ENCODE measurements at places on chromosomes 2 and 18.

DNA sequence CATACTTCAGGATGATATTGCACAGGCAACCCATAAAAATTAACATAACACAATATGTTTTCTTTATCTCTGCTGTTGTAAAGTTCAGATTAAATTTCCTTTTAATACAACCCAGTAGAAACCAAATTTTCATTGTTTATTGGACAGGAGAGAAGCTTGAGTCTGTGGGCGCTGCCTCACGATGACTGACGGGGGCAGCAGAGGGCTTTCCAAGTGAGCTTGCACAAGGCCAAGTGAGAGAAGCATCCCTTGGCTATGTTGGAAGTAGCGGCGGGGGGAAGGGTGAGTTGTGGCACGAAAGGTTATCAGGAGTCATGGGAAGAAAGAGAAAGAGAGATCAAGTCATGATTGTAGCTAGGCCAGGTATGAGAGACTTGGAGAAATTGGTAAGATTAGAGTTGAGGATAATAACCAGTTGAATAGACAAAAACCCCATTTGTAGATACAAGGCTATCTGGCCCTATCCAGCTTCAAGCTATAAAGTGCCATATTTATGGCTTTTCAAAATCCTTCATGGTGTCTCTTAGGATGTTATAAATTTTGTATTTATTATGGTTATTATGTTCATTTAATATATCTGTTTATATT is 413.7 kb upstream of the FAM98A start:
- peak; percentile 8 for DNase-seq

DNA sequence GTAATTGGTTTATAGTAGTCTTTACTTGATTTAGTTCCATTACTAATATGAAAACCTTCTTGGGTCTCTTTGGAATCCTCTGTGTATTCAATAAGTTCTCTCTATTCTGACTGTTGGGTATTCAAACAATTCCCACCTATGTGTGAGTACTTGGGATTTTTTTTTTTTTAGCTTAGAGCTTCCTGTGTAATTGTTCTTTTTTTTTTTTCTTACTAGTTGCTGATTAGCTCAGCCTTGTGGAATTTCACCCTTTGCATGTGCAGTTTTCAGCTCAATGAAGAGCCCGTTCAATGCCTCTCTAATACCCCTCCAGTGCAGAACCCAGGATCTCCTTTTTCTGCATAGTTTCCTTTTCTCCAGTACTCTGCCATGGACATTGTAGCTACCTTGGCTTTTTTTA is 339.1 kb upstream of the GALNT5 start:
- DNase-seq, result no peak

GRCh38 chr2:235709969-235710879 is 216.4 kb downstream of the AGAP1 start:
- DNase-seq, result no peak

- DNase-seq, result no peak
These were observed 2.5 kb downstream of the DLX1 start for GRCh38 chr2:172087780-172088244.

DNA sequence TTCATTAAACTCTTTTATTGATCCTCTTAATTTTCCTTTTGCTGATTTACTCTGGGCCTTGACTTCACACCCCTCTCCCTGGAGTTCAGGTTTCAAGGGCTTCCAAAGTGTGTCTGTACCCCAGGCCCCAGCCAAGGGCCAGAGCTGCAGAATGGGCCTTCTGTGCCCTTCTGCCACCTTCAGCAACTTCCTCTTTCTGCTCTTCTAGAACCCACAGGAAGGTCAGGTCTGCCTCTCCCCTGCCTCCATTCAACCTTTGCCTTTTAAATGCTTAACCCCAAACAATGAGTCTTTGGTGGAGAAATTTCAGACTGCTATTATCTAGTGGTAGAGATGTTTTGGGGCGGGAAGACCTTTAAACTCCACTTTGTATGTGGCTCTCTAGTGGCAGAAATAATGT is 63.1 kb downstream of the TSN start:
- DNase-seq, result no peak

- DNase-seq, result no peak
These were observed 111.1 kb upstream of the SPOPL start for GRCh38 chr2:138390316-138390945.

DNA sequence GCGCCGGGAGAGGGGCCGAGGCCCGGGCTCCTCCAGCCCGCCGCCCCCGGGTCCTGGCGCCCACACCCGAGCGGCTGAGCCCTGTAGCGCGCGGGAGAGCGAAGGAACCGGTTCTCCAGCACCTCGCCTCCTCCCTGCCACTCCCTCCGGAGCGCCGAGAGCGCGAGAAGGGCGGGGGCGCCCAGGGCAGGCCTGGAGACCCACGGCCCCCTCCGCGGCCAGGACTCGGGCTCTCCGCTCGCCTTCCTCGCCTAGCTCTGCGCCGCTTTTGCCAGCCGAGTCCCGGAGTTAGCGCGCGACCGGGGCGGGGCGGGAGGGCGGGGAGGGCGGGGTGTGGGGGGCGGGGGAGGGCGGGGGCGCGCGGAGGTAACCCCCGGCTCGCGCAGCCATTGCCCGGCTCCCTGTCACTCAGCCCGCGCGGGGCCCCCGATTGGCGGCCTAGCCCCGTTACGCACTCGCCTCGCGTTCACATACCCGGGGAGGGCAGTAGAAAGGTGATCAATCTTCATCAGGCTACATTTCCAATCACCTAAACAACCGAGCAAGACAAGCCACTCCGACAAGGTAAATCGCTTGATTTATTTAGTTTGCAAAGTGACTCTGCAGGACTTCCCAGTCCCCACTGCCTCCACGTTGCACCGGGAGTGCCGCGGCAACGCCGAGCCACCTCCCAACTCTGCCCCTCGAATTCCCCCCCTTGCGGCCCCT is at the start of gene OTX1:
Gene OTX1 (plus strand): TSS at position 497 of the 708 bp plus-strand sequence. CDS start 2,161 bp downstream, outside the sequence.
- peak; percentile 85 for DNase-seq

DNA sequence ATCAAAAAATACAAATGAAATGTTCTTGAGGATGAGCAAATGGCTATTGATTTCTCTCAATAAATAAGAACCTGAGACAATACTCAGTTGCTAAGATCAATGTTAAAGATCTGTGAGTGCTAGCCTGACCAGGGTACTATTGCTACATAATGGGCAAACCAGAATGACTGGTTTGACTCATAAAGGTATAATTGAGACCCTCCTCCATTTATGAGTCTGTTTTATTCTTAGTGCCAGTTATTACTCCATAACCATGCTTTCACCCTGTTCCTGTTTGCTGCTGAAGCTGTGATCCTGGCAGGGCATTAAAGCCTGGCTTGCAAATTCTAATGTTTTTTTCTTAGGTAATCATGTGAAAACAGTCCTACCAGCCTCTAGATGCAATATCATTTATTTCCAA is 56.6 kb upstream of the PPM1B start:
- DNase-seq, result no peak

DNA sequence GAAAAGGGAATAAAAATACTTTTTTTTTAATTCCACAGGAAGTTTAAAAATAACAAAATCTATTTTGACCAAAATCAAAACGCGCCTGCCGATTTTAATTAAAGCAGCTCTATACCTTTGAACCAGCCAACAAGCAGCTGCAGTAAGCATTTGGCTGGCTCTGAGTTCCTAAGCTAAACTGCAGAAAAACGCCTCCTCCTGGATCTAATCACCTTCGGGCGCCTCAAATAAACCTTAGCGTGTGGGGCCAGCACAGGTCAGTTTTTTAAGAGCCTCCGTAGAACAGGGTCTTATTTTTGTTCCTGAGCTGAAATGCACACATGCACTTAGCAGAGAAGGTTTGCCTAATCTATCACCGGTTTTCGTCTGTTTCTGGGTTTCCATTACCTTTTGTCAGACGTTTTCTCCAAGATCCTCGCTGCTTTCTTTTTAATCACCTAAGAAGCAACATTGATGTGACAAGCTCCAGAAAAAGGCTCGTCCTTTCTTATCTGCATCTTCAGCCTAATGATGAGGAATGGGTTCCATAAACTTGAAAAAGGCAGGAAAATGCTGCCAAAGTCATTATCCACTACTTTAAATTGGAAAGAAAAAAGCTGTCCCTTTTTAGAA is 64.7 kb upstream of the HNRNPA3 start:
- DNase-seq, result no peak

DNA sequence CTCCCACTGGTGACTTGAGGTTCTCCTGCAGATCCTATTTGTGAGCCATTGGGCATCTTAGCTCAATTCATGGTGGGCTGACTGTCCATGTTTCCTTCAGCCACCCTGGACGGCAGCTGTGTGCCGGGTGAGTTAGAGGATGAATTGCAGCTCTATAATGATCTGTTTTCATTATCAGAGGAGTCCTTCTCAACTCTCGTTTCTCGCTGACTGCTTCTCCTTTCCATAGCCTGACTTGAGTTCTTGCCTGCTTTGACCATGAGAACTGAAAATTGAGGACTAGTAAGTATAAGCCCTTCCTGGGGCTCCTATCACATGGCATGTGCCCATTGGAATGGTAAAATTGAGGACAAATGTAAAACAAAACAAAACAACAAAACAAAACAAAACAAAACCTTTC is 121.8 kb downstream of the CDC42EP3 start:
- no peak for DNase-seq

- no peak for DNase-seq
These were observed 17.4 kb downstream of the SLC38A11 start for GRCh38 chr2:164937864-164938401.

- peak; percentile 68 for DNase-seq
These were observed 361.2 kb upstream of the HNRNPA3 start for GRCh38 chr2:176851200-176851888.

- DNase-seq, result no peak
These were observed 168.7 kb upstream of the GULP1 start for GRCh38 chr2:188122985-188123384.

DNA sequence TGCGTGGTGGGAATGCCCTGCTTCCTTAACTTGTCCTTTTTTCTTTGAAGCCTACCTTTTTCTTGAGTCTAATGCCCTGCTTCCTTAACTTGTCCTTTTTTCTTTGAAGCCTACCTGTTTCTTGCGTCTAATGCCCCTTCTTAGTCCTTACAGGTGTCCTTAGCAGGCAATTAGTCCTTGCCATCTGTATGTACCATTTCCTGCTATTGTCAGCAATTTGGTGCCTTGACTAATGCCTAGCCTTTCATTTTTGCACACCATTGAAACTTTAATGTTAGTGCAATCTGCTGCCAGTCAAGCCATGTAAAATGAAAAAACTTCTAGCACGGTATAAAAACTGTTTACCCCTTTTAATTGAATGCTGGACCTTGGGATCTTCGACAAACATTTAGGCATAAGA is 4.3 kb downstream of the KDM3A start:
- no peak for DNase-seq

GRCh38 chr2:145021962-145022665 is 502.2 kb upstream of the ZEB2 start:
- no peak for DNase-seq

DNA sequence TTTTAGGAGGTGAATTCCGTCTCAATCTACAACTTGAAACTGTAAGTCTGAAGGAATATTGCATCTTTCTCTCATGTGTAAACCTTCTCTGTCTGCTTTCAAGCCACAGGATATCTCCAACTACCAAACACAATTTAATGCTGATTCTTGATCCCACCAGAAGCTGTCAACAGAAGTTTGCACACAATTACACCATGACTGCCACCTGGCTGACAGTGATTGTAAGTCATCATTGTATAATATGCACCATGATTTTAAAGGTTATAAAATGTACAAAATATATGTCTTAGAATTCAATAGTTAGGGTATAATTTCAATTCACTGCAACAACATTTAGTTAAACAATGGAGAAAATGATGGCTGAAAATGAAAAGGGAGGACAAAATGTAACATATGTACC is 18.4 kb downstream of the PREPL start:
- DNase-seq, result peak; percentile 51

- no peak for DNase-seq
These were observed 6.1 kb downstream of the ONECUT2 start for GRCh38 chr18:57441071-57441794.

GRCh38 chr2:117170897-117171296 is 643.6 kb upstream of the DDX18 start:
- DNase-seq, result no peak

GRCh38 chr2:60533101-60534051 is 20.1 kb downstream of the BCL11A start:
- no peak for DNase-seq

GRCh38 chr2:44778221-44778654 is 163.3 kb upstream of the SIX3 start:
- no peak for DNase-seq

- DNase-seq, result no peak
These were observed 22.2 kb downstream of the EFR3B start for GRCh38 chr2:25063876-25064660.

DNA sequence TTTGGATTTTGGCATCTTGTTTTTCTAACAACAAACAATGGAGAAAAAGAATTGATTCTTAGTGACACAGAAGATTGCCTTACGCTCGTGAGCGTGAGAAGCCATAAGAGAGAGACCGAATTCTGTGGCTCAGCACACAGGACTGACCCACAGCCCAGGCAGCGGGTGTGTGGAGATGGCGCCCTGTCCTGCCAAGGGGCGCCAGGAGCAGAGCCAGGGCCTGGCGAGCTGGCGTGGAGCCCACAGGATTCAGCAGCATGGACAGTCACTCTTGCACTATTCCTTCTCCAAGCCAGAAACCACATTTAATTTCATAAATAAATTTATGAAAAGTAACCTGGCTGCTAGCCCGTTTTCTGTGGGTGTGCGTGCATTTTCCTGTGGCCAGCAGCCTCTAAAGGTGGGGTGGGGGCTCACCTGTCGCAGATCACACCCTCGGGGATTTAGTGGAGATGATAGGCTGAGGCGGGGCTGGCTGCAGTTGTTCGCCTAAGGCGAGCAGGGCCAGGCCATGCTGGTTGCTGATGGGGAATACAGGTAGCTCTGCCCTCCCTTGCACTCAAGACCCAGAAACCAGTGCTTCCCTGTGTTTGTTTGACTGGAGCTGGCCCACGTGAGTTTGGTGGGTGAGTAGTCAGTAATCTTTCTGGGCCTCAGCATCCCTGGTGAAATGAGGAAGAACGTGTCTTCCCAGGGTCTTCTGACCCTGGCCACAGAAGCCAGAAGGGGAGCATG is 46.2 kb downstream of the FAM168B start:
- no peak for DNase-seq

DNA sequence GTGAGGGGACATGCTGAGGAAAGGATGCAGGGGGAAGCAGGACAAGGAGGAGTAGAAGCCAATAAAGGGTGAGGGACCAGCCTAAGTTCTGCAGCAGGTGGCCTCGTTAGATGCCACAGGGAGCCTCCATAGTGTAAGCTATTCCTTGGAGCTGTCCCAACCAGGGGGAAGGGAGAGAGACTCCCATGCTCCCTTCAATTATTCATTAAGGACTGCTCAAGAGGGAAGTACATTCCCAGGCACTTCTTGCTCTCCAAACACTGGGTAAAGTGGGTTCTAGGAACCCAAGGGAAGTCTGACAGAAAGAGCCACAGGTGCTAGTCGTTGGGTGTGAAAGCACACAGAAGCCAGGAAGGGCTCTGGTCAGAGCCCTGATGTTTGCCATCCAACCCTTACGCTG is 193.7 kb downstream of the SLC39A10 start:
- no peak for DNase-seq

DNA sequence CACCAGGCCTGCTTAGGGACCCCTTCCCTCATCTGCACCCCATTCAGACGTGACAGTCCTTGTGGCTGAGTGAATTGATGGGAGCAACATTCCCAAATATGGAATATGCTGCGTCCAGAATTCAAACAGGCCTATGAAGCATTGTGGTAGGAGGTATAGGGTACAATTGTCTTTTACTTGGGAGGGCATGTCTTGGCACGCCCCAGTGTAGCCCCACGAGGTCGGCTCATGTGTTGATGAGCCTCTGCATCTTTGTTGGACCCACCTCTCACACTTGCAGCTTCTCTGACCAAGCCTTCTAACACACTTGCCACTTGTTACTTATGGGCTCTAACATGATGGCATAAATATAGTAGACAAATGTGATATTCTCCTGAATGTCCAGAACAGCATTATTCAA is 1.6 kb downstream of the TIMM21 start:
- no peak for DNase-seq
